DMS 273 treated with DMSO at 0.1 percent for 48 hours (cell line): ENCODE measurements at places on chromosomes 4 and X.
A peak's percentile ranks its signal among the peaks of the same experiment; 100 is the strongest.

DNA sequence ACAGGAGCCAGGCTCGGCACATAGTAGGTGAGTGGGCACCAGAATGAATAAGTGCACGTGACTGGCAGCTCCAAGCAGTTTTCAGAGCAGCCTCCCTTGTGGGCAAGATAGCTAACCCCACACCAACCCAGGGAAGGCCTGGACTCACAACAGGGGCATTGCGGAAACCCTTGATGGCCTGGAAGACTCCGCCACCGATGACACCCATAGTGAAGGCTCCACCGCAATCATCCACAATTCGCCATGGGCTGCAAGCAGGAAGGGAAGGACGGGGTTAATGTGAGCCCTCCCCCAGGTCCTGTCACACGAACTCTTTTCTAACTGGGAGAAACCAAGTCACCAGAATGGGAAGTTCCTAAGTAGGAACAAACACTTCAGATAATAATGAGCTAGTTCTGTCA, 957 bp downstream of the TIMM17B start:
- no peak for DNase-seq

- DNase-seq: peak; percentile 6
These were observed 181.0 kb downstream of the DCTD start for GRCh38 chr4:182736207-182736606.

DNA sequence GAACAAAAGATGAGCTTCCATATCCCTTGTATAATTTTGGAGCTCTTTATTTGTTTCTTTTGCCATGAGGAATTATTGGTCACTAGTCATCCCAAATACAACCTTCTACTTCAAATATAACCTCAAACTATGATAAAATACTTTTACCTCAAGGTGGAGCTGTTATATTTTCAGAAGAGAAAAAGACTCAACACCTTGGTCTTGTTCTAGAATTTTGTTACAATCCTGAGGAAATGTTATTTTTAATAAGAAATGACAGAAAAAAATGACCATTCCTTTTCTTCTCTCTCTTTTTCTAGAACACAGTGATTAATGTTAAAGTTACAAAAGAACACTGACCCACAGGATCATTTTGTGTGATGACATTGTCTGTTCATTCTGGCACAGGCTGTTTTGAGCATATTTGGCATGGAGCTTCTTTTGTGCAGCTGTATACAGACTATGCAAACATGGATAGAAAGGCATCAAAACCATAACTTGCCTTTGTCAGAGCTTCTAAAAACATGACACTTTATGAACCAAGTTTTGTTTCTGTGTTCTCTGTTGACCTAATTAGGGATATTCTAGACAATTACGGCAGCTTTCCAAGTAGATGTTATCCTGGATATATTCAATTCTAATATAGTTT, 159.6 kb upstream of the CTSO start:
- DNase-seq: no peak

- DNase-seq: no peak
These were observed 33.6 kb upstream of the NOCT start for GRCh38 chr4:138981930-138982390.

DNA sequence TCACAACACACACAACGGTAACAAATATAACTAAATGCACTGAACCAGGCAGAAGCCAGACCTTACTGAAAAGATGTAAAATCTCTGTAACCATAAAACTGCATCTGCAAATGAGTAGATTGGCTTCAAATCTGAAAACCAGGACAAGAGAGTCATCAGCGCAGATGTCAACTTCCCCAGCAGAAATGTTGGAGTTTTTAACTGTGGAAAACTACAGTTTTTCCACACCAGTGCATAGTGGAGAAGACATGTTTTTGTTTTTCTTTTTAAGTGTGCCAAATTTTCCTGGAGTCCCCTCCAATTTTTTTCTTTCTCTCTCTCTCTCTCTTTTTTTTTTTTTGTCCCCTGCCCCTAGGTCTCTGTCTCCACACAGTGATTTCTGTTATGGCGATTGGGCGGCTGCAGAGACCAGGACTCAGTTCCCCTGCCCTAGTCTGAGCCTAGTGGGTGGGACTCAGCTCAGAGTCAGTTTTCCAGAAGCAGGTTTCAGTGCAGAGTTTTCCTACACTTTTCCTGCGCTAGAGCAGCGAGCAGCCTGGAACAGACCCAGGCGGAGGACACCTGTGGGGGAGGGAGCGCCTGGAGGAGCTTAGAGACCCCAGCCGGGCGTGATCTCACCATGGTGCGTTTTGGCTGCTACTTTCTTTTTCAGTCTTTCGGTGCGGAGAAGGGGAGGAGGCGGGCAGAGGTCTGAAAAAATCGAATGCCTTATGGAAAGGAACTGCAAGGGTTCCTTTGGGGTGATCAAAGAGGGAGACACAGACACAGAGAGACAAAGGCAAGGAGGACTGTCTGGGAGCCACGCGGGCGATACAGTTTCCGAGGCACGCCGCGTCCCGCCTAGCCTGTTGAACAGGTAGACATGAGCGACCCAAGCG, at the start of gene GUCY1A1:
Gene GUCY1A1 (plus strand): TSS at position 505 of the 878 bp plus-strand sequence. CDS start 30,020 bp downstream, outside the sequence.
- DNase-seq: no peak
